ENCODE measurements at places on chromosomes 16 and 17.

DNA sequence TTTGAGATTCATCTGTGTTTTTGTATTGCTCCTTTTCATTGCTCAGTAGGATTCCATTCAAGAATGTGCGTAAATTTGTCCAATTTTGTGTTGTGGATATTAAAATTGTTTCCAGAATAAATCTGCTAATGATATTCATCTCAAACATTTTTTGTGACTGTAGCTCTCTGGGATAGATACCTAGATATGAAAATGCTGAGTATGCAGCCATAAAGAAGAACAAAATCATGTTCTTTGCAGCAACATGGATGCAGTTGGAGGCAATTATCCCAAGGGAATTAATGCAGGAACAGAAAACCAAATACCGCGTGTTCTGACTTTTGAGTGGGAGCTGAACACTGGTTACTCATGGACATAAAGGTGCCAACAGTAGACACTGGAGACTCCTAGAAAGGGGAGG lies 40.2 kb upstream of the ATF7IP2 start:
- DNase-seq = no peak

- DNase-seq = no peak
Observed at GRCh38 chr16:83581994-83582747, 225.6 kb upstream of the HSBP1 start.

DNA sequence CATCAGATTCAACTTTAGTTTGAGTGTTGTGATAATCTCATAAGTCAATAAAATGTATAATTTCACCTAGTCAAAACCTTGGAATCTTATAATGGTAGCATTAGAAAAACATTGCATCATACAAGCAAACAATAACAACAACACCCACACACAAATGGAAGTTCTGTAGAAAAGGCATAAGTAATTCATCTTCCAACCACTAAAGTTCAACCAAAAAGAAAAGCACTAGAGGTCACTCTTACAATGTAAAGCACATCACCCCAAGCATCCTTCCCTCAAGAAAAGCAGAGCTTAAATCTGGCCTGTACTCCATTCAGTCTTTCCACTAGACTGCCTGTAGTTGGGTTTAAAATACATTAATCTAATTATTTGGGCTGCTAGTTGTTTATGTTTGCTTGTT lies 1.8 kb downstream of the CNTNAP4 start:
- no peak for DNase-seq

- no peak for DNase-seq
Observed at GRCh38 chr16:66399930-66400329, 27.2 kb upstream of the BEAN1 start.

DNA sequence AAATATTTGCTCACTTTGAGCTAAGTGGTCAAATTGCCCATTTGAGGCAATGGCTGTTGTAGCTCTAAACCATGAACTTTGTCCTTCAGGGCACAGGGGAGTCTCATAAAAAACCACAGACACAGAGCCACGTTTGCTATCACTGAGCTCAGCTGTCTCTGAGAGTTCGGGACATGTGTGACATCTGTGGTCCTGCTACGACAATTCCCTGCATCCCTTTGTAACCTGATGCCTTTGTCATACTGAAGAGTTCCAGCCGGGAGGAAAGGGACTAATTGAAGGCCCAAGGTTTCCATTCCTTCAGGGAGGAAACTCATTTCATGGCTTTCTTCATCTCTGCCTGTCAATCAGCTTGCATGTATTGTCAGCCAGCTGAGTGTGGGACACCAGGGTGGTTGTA lies 599.4 kb upstream of the CDH5 start:
- DNase-seq = no peak

DNA sequence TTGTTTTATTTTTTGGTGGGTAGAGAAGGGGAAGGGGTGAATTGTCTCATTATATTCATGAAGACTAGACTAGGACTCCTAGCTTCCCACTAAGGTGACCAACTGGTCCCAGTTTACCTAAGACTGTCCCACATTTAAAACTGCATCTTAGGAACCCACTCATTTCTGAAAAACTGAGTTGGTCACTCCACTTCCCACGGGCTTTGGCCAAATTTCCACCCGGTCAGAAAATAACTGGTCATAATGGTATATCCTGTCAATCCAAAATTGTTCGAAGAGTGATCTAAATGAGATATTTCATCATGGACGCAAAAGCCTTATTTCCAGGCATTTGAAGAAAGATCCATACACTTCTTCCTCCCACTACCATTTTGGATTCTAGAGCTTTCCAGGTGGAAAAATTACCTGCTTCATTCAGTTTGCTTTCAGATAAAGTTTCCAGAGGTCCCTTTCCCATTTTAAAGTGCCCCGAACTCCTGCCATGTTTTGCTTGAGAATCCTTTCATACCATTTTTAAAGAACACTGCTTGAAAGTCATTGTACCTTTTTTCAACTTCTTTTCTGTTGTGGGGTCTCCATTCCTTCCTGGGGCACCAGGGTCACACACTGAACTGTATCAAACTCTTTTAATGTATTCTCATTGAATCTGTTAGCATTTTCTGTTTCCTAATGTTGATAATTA lies 21.8 kb upstream of the ZFHX3 start:
- no peak for DNase-seq

- DNase-seq = no peak
Observed at GRCh38 chr17:12637745-12638651, 27.7 kb upstream of the MYOCD start.

DNA sequence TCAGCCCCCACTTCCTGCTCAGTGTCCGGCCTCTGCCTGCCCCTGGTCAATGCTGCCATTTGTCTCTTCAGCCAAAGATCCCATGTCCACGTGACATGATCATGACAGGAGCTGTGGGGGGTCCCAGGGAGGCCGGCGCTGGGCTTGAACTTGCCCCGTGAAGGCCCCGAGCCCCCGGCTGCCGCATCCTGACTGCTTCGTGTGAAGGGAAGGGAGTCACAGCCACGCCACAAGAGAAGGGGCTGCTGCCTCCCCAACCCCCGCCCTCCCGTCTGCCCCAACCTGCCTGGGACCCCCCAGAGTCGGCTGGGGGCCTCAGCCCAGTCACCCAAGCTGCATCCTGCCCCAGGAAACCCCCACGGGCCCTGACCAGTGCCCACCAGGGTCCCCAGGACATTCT lies 14.3 kb upstream of the SSTR5 start:
- no peak for DNase-seq

DNA sequence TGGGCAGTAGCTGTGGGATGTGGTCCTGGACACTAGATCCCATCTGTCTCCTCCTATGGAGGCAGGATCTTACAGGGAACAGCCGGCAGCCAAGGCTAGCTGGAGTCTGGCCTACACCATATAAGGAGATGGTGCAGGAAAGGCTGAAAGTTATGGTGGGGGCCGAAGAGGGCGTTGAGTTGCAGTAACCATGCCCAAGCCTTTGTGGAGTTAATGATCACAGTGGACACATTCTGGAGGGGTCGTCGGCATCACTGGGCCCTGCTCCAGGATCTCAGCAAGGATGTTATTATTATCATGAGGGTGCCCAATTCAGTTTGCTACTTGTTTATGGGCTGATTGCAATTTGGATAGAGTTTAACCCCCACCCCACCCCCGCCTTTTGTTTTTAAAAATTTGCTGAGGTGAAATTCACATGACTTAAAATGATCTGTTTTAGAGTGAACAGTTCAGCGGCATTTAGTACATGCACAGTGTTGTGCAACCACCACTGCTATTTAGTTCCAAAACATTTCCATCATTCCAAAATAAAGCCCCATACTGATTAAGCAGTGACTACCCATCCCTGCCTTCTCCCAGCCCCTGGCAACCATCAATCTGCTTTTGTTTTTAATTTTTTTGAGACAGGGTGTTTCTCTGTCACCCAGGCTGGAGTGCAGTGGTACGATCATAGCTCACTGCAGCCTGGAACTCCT lies 184.3 kb upstream of the CACNG3 start:
- no peak for DNase-seq

DNA sequence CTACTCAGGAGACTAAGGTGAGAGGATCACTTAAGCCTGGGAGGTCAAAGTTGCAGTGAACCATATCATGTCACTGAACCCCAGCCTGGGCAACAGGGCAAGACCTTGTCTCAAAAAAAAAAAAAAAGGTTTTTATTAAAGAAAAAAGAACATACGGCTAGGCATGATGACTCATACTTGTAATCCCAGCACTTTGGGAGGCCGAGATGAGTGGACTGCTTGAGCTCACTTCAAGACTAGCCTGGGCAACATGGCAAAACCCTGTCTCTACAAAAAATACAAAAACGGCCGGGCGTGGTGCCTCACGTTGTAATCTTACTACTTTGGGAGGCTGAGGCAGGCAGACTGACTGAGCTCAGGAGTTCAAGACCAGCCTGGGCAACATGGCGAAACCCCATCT lies 38.4 kb downstream of the RANBP10 start:
- no peak for DNase-seq

DNA sequence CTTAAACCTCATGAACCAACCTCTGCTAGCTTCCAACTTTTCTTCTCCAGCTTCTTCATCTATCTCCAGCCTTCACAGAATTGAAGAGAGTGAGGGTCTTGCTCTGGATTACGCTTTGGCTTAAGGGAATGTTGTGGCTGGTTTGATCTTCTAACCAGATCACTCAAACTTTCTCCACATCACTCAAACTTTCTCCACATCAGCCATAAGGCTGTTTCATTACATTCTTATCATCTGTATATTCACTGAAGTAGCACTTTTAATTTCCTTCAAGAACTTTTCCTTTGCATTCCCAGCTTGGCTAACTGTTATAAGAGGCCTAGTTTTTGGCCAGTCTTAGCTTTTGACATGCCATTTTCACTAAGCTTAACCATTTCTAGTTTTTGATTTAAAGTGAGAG lies 52.3 kb downstream of the CACNG1 start:
- DNase-seq = no peak

- no peak for DNase-seq
Observed at GRCh38 chr16:59665618-59666220, 931.6 kb upstream of the GOT2 start.

Data from suppressor macrophage (primary cell).